AG08396 (cell line): ENCODE measurements at places on chromosomes 12 and 14.
A peak's percentile ranks its signal among the peaks of the same experiment; 100 is the strongest.

GRCh38 chr14:49992901-49993339 lies 100.0 kb downstream of the ARF6 start:
- peak; percentile 34 for DNase-seq

- no peak for DNase-seq
These were observed 62.2 kb downstream of the SOX5 start for GRCh38 chr12:23887055-23887835.

GRCh38 chr14:77707355-77707723 lies 484 bp downstream of the ALKBH1 start:
- DNase-seq, result peak; percentile 41

- peak; percentile 78 for DNase-seq
These were observed 60.6 kb downstream of the SLC25A47 start for GRCh38 chr14:100383727-100384158.

DNA sequence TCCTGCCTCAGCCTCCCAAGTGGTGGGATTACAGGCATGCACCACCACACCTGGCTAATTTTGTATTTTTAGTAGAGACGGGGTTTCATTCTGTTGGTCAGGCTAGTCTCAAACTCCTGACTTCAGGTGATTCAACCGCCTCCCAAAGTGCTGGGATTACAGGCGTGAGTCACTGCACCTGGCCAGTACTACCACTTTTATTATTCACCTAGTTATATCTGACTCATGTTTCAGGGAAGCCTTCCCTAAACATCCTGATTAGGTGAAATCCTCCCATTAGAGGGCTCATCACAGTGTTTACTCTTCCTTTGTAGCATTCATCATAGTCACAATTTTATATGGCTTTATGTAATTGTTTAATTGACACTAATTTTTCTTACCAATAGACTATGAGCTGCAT lies 295.3 kb upstream of the SOX5 start:
- no peak for DNase-seq

- DNase-seq, result peak; percentile 83
These were observed at the start of gene RAB15 for GRCh38 chr14:64971943-64972791. Gene RAB15, minus strand, starts transcription at chr14:64972336. Its CDS starts 260 bp downstream, at chr14:64972076.

- no peak for DNase-seq
These were observed 31.2 kb downstream of the SLC15A5 start for GRCh38 chr12:16246264-16246663.
